ENCODE measurements at places on chromosomes 6 and 20. TPM values are rescaled to one million over a fixed set of nuclear protein-coding genes. Genes with fewer than 3 reads are reported as not detected.

SMLR1 gene
- 3.1 TPM for polyA plus RNA-seq

SLPI gene
- polyA plus RNA-seq = 0.34 TPM

CHMP4B gene
- polyA plus RNA-seq = 98.8 TPM

GRCh38 chr6:26342106-26343004 is 22.6 kb upstream of the BTN3A2 start:
- DNase-seq = no peak

- no peak for DNase-seq
Measured at GRCh38 chr6:13033145-13033544, 295.2 kb downstream of the TBC1D7 start.

- no peak for DNase-seq
Measured at GRCh38 chr20:12413116-12413515, 495.4 kb downstream of the BTBD3 start.

GRCh38 chr20:63969838-63970713 is at the start of gene ZNF512B:
TSS of gene ZNF512B (minus strand) at chr20:63969930. CDS start at chr20:63967950, 1,980 bp downstream.
- DNase-seq = no peak

GRCh38 chr6:75449630-75450206 is 43.9 kb downstream of the FILIP1 start:
- no peak for DNase-seq

RGL2 gene
- polyA plus RNA-seq = 113 TPM

GFOD1 gene
- polyA plus RNA-seq = 1.9 TPM

- DNase-seq = no peak
Measured at GRCh38 chr20:35277127-35277526, 795 bp downstream of the MMP24OS start.

GRCh38 chr20:36462440-36463211 is 78.7 kb upstream of the MYL9 start:
- DNase-seq = no peak

- no peak for DNase-seq
Measured at GRCh38 chr20:22348010-22348409, 236.4 kb downstream of the FOXA2 start.

OR2J3 gene
- not detected for polyA plus RNA-seq

DNA sequence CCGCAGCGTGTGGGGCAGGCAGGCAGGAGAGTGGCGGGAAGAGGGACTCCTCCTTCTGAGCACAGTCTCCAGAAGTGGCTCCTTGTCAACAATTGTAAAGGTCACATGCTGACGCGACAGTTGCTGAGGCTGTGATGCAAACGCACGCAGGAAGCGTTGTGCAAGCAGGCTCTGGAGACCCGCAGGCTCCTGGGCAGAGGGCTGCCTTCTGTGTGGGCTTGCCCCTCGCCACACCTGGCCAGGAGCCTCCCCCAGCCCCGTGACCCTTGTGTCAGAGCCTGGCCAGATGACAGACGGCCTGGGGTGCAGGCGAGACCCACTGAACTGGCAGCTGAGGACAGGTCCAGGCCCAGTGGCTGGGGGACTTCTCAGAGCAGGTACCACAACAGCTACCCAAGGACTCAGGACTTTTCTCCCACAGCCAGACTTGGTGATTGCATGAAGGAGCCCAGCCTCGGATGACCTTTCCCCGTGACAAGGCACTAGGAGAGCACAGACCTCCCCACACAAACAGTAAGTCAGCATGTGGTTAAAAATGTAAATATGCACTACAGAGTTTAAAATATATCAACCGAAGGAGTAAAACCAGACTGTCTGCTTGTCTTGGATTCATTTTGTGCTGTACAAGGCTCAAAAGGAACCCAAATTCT is 222.1 kb upstream of the RREB1 start:
- DNase-seq = no peak

GPX6 gene
- not detected for polyA plus RNA-seq

DNA sequence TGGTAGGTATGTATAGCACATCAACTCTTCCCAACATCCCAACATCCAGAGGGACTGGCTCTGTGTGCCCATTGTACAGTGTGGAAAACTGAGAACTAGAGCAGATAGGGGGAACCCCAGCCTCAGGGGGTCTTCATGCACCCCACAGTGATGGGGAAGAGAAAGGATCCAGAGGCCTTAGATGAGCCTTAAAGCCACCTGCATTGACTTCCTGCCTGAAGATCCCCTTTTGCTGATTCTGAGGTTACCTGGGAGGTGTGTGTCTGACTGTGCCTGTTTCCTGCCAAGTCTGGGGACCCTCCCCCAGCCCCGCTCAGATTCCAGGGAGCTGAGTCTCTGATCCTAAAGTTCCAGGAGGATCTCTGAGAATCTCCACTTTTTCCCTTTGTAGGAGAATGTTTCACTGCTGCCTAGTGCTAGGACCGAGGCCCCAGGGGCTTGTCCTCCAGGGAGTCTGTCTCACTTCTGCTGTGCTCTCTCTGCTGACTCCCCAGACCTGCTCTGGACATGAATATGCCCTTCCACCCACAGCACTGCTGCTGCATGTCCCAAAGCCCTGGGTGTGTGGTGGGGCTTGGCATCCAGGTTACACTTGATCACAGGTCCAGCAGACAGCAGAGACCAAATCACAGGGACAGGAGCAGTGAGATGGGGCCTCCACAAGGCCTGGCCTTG is 12.8 kb upstream of the PGC start:
- no peak for DNase-seq

RNF144B gene
- 15.7 TPM for polyA plus RNA-seq

GRCh38 chr20:19995220-19995863 is 21.8 kb upstream of the NAA20 start:
- no peak for DNase-seq

- DNase-seq = no peak
Measured at GRCh38 chr6:100593522-100593921, 128.8 kb upstream of the SIM1 start.

DNA sequence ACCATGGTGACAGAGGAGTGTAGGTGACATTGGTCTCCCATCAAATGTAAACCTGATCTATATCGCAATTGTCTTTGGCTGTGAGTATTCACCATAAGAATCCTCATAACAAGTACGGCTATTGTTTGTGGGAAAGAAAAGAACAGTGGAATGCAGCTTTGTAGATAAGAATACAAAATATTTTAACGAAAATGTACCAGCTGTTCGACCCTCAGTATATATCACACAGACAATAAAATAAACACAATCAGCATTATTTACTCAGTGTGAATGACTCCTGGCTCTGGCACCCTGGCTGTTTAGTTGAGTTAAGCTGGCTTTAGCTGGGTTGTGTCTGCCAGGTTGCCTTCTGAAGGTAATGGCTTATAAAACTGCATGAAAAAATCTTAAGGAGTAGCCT is 43.4 kb downstream of the SNRNP48 start:
- DNase-seq = no peak

DNA sequence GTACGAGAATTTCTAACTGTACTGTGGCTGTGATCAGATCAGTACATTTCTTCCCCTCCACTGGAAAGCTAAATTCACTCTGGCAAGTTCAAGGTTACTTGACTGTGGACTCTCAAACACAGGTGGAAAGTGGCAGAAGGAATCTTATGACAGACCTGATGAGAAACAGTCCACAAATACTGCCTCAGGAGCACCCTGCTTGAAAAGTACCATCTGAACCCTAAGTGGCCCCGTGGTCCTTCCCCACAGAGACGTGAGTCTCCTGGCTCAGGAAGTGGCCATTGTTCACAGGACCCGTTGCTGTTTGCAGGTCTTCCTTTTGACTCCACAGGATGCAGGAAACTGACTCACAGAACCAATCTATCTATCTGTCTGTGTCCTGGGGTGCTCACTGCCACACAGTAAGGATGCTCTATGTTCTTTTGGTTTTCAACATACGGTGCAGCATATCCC is 47.5 kb upstream of the NHSL1 start:
- no peak for DNase-seq

HEY2 gene
- polyA plus RNA-seq = 7.3 TPM

GRCh38 chr20:22927537-22927936 is 107.6 kb upstream of the SSTR4 start:
- DNase-seq = no peak

DNA sequence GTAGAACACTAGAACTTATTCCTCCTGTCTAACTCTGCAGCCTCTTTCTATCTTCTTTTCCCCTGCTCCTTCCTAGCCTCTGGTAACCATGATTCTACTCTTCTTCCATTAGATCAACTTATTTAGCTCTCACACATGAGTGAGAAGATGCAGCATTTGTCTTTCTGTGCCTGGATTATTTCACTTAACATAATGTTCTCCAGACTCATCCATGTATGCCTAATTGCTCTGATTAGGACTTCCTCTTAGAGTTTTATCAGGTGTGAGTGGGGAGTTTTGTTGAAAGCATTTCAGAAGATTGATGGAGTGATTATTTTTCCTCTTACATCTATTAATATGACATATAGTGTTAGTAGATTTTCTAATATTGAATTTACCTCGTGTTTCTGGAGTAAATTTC is 140.4 kb downstream of the CDKAL1 start:
- no peak for DNase-seq

RIMS4 gene
- 0.59 TPM for polyA plus RNA-seq

DNA sequence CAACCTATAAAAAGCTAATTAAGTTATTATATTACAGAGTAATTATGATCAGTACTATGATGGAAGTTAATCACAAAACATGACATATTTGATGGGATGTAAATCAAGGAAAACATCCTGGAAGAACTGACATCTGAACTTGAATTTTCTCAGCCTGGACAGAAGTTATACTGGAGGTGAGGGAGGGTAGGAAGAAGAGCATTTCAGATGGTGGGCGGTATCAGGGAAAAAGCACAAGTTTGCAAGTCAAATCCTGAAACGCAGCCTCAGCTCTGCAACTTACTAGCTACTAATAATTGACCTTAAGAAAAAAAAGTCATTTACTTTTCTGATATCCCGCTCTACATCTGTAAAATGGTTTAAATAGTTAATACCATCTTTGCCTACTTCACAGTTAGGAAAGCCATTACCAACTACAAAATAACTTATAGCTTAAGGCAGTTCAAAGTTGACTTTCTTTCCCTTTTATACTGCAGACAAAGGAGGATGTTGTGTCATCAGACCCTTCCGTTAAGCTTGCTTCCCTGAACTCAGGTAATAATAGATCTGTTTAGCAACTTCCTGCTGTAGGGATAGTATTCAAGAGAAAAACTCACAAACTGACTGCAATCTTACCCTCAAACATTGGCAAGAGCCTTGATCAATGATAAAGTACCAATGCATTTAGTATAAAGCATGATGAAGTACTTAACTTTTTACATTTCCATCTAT is 21.0 kb downstream of the NOL7 start:
- no peak for DNase-seq

- no peak for DNase-seq
Measured at GRCh38 chr6:104632588-104632987, 227.1 kb downstream of the HACE1 start.

DNA sequence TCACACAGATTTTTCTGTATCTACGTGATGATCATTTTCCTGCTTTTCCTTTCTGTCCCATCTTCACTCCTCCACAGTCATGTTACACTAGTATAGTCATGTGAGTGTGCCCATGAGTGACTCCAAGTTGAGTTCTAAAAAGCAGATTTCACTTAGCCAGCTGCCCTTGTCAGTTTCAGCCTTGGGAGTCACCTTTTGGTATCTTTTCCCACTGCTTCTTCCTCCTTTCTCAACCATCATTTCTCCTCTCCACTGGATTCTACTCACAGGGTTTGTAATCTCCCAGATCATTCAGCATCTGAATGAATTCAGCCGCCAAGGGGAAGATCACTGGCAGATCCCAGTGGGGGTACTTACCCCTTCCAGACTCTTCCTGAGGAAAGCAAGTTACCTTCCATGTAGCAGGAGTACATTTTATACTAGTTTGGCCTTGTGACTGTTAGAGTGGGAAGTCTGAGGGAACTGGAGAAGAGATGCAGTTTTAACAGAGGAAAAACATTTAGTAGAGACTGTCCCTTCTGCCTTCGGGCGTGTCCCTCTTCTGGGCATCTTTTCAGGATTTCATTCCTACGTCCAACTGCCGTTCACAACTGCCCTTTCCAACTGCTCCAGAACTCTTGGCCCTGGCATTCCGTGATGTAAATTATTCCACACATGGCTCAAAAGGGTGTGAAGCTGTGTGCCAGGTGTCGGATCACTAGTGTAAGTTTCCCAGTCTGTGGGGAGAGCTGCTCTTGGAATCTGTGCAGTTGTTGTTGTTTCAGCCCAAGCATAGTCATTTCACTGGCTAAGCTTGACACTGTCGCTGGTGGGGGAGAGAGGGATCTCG is 38.9 kb downstream of the BICRAL start:
- DNase-seq = no peak

GRCh38 chr6:147099974-147100373 is 104.2 kb upstream of the STXBP5 start:
- DNase-seq = no peak

FAXC gene
- polyA plus RNA-seq = 4.3 TPM

DNA sequence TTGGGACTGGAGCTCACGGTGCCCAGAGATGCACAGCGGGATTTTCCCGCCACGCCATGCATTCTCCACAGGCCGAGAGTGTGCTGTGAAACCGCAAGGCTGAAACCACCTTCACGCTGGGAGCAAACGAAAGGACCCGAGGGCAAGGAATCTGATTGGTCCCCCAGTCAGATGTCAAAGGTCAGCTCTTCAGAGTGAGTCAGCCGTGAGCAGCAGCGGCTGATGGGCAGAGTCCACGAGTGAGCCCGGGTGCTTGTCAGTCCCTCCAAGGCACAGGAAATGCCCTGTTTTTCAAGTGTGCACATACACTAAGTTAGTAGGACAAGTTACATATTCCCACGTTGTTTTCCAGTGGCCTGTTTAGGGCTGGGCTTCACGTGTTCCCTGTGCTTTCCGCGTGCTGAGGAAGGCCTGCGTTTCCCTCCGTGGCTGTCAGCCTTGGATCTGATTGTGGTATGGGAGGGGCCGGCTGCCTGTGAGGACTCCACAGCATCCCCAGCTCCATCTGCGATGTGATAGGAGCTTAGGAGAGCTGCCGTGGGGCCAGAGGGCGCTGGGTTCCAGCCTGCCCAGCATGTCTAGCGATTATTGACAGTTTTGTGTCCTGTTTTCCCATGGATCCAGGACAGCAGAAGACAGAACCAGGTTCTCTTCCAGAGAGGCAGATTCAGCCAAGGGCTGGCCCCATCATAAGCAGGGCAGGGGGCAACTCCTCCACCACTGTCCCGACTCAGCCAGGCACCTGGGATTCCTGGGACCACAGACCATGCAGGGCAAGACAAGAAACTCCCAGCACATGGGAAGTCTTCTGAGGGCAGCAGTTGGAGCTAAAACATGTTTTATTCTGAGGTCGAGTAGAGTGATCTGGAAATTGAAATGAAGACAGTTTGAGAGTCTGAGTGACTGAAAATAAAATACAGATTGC is 38.2 kb upstream of the FRMD1 start:
- no peak for DNase-seq

- DNase-seq = no peak
Measured at GRCh38 chr6:39776581-39776980, 15.6 kb upstream of the DAAM2 start.

PKIB gene
- polyA plus RNA-seq = 1.7 TPM

ANKEF1 gene
- polyA plus RNA-seq = 7.3 TPM

ZHX3 gene
- 24.0 TPM for polyA plus RNA-seq

DNA sequence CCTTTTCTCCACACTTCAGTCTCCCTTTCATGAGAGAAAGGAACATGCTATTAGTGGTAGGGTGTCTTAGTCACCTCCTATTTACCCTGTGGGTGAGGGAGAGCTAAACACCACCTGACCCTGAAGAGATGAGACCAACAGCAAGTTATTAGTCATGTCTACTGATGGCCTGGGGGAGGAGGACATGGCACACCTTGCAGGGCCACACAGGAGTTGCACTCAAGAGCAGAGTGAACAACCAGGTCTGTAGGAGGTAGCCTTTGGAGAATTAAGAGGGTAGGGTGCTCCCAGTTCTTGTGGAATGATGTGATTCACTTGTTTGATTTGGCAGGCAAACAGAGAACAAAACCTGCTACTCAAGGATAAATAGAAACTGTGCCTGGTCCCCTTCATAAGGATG is 82.7 kb upstream of the FABP7 start:
- DNase-seq = no peak

GRCh38 chr20:35704514-35705261 is 5.5 kb downstream of the ROMO1 start:
- DNase-seq = no peak

NRSN1 gene
- polyA plus RNA-seq = 0.34 TPM

RAB44 gene
- polyA plus RNA-seq = 0.06 TPM
